ENCODE measurements at places on chromosomes 7 and 10.

DNA sequence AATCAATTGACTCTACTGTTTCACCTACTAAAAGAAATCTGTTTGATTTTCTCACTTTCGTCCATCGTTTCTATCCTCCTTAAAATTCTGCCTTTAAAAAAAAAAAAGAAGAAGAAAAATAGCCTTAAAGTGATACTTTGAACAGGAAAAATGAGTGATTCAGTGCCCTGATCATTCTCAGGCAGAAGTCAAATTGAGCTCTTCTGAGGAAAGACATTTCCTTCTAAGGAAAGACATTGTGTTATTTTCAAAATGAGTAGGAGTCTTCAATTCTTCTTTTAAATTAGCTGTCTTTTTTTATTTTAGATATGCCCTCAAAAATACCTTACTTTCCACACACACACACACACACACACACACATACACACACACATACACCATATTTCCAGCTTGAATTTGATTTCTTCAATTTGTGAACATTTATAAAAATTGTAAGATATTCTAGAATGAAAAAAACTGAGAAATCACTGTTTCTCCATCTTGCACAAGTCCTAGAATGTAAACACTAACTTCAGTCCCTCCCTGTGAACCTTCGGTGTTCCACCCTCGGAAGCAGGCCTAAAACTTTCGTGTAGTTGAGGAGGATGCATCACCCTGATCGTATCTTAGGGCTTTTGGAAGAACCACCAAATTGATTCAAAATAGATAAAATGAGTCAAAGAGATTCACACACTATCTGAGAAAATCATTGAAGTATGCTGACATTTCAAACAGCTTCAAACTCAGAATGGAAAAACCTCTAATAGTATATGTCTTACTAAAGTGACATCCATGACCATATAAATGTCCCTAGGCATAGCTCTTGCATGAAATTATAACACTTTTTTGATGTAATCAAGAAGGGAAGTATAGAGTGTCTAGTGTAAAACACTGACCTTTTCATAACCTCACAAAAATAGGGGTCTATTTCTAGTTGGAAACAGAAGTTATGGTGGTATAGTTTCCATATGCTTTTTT, 270.8 kb downstream of the GATA3 start:
- no peak for DNase-seq

DNA sequence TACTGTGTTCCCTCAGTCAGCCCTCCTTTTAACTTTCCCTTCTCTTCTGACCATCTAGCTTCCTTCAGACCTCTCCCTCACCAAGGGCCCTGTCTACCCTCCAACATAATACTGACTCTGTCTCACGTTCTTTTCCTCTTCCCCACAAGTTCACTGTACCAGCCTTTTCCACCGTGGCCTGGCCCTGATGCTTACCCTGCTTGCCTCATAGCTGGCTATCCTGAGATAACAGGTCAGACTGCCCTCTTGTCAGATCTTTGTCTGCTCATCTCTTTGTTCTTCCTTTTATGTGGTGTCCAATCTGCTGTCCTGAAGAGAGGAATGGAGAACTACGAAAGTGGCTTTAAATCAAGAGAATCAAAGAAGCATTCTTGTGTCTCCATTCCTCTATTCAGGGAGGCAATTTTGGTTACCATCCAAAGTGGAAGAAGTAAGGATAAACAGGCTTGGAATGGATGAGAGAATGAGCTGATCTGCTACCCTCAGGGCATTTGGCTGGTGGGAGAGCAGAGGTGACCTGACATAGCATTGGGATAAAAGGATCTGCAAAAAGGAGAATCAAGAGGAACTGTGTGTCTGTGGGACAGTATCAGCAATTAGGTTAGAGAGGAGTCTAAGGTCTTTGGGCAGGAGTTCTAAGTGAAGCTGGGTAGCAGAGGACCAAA, 8.1 kb downstream of the BTAF1 start:
- no peak for DNase-seq

DNA sequence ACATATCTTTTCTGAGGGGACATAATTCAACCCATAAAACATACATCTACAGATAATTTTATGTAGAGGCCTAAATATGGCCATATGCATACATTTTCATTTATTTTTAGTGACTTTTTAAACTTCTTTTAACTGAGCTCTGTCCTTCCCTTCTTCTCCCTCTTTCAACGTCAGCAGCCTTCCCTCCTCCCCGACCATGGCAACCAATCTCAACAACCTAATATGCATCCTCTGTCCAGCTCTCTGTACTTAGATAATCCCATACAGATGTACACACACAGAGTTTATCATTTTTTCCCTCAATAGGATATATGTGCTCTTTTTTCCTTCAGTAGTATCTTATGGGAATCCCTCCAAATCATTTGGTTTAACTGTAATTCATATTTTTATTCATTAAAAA, 94.3 kb downstream of the CCDC71L start:
- no peak for DNase-seq

- no peak for DNase-seq
Observed at GRCh38 chr7:139960157-139960556, 102.6 kb downstream of the PARP12 start.

- DNase-seq: no peak
Observed at GRCh38 chr7:78368771-78369170, 570.2 kb downstream of the PHTF2 start.

GRCh38 chr7:91596287-91596686, 284.2 kb downstream of the MTERF1 start:
- DNase-seq: no peak

GRCh38 chr7:17038160-17038782, 156.5 kb upstream of the AGR3 start:
- no peak for DNase-seq
